NT2/D1 (cell line): ENCODE measurements at places on chromosomes 6 and 20.
A peak's percentile ranks its signal among the peaks of the same experiment; 100 is the strongest.

DNA sequence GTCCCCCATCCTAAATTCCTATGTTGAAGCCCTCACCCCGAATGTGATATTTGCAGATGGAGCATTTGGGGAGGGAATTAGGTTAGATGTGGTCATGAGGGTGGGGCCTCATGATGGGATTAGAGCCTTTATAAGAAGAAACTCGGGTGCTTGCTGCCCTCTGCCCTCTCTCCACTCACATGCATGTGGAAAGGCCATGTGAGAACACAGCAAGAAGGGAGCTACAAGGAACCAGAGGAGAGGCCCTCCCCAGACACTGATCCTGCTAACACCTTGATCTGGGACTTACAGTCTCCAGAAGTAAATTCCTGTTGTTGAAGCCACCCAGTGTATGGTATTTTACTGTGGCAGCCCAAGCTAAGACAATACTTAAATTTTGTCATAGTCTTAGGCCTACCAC, 69.6 kb upstream of the TULP1 start:
- no peak for DNase-seq

GRCh38 chr6:142356201-142356883, 54.5 kb downstream of the ADGRG6 start:
- DNase-seq: no peak

GRCh38 chr6:165676435-165677068, 13.5 kb upstream of the PDE10A start:
- no peak for DNase-seq

- DNase-seq: peak; percentile 3
Observed at GRCh38 chr6:17714879-17715851, 8.4 kb upstream of the NUP153 start.

DNA sequence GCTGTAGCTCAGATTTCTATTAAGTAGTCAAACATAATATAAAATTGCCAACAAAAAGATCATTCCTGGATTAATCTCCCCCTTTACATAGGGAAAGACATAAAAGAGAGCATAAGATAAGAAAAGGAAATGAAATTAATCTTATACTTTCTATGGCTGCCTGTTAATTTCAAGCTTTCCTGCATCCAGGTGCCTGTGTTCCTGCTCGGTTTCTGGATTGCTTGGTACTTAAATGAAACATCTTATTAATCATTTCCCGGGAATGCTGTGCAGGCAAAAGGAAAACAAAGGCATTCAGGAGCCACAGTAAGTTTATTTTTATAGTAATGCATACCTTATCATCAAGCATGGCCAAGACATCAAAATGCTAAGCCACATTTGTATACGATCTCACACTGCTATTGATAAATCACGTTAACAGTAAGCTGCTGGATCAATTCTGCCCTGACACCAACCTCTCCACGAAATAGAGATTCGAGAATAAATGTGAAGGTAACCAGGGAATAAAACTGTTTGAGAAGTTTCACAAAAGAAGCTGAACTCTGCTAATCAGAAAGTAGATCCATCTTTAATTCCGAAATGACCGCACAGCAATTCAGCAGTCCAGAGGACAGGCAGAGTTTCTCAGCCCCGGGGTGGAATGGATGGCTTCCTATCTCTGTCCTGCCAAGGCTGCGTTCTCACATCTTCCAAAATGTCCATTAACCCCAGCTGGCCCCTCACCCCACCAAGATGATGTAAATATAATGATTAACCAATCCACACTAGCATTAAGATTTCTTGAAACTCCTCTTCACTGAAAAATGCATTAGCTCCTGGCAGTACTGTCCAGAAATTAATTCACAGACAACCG, 32.6 kb upstream of the APCDD1L start:
- DNase-seq: no peak

DNA sequence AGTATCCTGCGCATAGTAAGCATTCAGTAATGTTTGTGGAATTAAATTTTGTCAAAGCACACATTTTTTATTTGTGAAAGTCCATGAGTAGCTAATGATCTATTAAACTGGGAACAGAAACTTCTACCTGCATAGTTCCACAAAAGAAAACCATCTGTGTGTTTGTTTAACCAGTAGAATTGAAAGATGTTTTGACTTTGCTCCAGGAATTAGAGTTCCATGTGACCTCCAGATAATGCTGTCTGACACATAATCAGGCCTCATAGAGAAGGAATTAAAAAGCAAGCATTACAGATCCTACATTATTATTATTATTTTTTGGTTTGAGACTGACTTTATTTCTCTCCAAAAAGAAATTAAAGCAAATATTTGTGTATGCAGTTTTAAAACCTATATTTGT, 126.5 kb downstream of the PACRG start:
- no peak for DNase-seq

- DNase-seq: no peak
Observed at GRCh38 chr20:51450221-51450712, 92.3 kb downstream of the NFATC2 start.

DNA sequence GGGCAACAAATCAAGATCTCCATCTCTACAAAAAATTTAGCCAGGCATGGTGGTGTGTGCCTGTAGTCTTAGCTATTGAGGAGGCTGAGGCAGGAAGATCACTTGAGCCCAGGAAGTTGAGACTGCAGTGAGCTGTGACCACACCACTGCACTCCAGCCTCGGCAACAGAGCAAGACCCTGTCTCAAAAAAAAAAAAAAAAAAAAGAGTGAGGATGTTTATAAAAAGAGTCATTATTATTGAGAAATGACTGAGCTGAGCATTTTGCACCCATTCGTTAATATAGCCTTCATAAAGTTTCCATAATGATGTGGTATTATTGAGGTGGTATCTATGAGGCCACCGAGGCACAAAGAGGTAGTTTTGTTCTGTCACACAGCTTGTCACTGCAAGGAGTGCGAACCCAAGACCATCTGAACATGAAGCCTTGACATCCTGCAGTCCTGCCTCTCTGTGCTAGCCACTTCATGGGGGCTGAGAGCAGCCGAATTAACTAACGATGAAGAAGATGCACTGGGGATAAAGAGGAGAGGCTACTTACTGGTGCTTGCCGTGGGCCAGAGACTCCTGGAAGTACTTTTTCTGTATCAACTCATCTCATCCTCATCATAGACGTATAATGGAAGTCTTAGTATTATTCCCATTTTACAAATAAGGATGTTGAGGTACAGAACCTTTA, 175.5 kb downstream of the BCAS1 start:
- DNase-seq: no peak

DNA sequence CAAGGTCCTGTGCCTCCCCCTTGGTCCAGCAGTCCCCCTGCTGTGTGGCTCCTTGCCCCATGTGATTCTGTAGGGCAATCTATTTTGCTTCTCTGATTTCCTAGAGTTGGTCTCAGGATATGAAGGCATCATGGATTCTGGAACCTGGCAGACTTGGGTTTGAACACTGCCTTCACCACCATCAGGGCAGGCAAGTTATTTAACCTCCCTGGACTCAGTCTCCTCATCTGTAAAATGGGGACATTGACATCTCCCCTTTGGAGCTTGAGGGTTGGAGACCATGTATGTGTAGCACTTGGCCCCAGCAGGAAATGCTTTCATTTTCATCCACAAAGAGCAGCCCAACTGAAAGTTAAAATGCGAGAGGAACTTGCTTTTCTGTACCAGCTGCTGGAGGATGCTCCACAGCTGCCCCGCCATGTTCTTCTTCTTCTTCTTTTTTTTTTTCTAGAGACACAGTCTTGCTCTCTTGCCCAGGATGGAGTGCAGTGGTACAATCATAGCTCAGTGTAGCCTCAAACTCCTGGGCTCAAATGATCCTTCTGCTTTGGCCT, 6.7 kb downstream of the TOX2 start:
- DNase-seq: no peak

DNA sequence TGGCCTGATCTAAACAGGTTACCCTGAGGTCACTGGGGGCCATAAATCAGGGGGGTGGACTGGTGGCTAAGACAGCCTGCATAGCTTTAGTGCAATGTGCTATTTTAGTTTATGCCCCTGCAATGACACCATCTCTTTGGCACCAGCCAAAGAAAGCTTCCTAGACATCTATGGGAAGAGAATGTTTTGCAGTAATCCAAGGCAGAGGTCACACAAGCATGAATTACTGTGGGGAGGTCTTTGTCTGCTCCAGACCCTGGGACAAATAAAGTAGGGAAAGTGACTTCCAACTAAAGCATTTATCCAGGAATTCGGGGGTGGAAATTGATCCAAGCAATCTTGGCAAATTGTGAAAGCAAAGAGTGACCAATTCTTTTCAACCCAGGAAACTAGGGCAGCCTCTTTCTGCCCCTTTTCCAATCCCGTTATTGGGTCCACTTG, 5.3 kb downstream of the RIPOR2 start:
- no peak for DNase-seq

GRCh38 chr20:23094927-23095326, 8.8 kb upstream of the CD93 start:
- DNase-seq: no peak

GRCh38 chr6:77292564-77293546, 170.4 kb downstream of the HTR1B start:
- DNase-seq: peak; percentile 2

- no peak for DNase-seq
Observed at GRCh38 chr20:63686492-63687321, 9.7 kb upstream of the TNFRSF6B start.

GRCh38 chr6:23137611-23138010, 568.2 kb downstream of the HDGFL1 start:
- DNase-seq: no peak

DNA sequence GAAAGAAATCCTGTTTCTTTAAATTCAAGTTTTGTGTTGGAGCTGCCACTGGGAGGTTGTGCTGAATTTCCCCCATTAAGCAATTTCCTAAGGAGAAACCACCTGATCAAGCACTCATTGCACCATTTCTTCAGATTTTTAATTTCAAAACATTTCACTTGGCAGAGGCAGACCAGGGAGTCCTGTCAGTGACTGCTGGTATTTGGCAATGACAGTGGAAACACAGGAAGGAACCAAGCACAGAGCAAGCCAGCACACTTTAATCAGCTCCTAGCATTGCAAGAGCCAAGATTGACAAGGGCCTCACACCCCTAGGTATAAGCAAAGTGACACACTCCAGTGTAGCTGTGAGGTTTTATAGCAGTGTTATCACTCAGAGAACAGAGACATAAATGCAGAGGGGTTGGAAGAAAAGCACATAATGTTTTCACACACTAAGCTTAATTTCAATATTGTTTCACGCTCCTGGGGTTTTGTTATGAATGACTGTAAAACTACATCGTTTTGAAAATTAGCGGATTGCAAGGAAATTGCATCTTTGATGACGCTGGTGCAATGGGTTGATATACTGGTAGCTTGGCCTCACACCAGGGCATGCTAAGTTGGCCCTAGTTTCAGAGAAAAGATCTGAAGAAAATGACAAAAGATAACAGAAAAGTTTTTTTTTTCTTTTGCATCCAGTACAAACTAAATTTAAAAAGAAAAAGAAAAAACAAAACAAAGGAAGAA, 768.4 kb downstream of the TFAP2A start:
- DNase-seq: no peak

DNA sequence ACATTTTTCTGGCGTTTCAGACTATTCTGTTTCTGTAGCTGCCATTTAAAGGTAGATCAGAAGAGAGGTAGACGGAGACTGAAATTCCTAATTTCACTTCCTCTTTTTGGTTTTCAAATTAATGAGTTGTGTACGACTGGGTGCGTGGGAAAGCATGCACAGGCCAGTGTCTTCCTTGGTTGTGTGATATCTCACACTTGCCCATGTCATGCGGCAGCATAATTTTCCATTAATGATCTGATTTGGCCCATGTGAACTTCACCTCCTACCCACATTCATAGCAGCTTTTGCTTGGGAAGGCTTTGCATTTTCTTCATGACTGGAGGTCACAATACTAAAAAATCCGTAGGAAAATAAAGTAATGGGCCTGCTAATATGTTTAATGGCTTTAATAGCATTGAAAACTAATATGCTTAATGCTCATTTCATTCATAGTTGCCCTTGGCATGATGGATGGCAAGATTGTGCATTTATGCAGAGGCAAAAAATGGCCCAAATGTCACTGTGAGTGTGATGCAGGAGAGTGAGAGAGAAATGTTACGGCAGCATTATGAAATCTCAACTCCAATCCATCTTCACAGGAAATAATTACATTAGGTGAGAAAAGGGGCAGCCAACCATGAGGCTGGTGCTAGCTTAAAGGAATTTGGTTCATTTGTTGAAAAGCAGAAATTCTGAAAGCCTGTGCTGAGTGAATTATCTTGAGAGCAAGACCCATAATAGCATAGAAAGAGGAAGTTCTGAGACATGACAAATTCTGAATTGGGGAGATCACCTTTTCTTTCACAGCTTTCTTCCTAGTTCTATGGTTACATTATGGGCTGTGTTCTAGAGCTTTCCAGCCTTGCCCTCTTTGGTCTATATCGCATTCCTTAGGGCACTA, 69.0 kb upstream of the UST start:
- DNase-seq: no peak

- no peak for DNase-seq
Observed at GRCh38 chr6:53441761-53442160, 93.0 kb upstream of the ELOVL5 start.

- DNase-seq: no peak
Observed at GRCh38 chr6:144729502-144729901, 444.4 kb downstream of the UTRN start.

- no peak for DNase-seq
Observed at GRCh38 chr20:49656304-49656703, 57.4 kb downstream of the B4GALT5 start.

DNA sequence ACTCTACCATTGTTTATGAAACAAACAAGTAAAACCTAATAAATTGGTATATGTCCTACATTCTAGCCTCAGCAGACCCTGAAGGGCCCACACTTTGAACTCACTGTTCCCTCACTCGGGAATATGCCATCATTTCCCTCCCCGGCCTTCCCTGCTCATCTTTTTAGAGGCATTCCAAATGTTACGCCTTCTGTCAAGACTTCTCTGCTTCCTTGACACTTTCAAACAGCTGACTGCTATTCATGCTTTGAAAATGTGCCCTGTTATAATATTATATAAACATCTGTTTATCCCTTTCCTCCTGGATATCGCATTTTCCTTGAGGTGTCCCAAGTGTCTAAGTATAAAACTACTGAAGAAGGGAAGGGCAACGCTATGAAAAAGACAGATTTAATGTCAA, 249.5 kb upstream of the THEMIS start:
- DNase-seq: no peak

DNA sequence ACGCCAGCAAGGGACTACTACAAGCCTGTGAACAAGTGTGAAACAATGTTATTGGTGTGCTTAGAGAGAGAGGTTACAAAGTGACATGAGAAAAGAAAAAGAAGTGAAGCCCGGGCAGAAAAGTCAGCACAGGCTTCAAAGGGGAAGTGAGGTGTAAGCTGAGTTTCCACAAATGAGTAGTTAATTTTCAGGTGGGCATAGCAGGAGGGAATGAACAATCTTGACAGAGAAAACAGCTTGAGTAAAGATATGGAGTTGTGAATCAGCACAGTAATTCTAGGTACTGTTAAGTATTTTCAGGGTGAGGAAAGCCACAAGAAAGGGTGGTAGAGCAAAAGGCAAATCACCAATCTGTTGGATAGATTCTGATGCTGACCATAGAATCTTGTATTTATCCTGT, 4.3 kb downstream of the KCNQ5 start:
- DNase-seq: no peak

GRCh38 chr6:109164331-109164730, 69.0 kb downstream of the CEP57L1 start:
- DNase-seq: no peak

- no peak for DNase-seq
Observed at GRCh38 chr20:45059022-45059728, 41.8 kb downstream of the KCNS1 start.
